ENCODE measurements at places on chromosomes 6 and 20.
A peak's percentile ranks its signal among the peaks of the same experiment; 100 is the strongest.

DNA sequence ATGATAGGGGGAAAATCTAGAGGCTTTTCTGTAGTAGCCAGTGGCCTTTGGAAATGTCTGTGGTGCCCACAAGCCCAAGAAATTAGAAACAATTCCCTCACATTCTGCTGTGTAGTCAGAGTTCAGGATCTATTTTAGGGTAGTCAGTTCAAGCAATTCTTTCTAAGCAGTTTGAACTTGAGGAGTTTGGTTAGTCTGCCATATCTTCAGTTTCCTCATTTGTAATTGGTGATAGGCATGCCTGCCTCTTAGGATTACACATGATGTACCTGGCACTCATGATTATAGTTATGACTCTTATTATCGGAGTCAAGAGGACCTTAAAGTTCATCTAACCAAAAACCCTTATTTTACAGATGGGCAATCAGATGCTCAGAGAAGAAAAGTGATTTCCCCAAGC is 21.2 kb upstream of the MEP1A start:
- DNase-seq: no peak

DNA sequence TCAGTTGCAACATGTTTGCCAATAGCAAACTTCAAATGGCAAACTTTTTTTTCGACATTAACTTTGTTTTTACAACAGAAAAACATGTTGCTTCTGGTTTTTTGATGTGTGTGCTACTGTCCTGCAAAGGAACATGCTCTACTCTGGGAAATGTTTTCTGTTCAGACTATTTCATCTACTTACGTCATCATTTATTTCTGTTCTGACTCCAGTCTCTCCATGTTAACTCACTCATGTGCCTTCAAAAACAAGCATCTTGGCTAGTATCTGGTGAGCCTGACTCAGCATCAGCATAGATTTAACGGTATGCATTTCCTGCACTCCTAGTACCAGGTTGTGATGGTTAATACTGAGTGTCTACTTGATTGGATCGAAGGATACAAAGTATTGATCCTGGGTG is 36.1 kb upstream of the MAP7 start:
- DNase-seq: no peak

DNA sequence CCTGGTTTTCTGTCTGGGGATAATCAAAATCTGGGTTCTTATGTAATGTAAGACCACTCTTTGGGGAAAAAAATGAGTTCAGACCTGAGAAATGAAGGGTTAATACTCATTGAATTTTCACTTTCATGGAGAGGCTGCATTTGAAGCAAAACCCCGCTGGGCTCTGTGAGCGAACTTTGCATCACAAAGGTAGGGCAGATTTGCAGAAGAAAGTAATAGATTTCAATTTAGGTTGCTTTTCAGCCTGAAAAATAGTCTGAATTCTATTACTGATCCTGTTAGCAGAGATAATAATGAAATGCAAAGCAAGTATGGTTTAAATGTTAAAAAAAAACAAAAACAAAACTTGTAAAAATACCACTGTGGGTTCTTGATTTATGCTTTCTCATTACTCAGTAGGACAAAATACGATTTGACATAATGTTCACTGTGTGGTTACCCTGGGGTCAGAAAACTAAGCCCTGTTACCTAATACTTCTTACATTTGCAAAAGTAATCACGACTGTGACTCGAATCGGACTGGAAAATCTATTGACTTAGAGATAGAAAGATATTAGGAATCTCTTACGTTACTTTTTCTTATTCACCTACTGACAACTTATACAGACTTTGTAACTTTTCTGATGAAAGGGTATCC is 72.2 kb downstream of the UST start:
- no peak for DNase-seq

- DNase-seq: no peak
Observed at GRCh38 chr6:13947611-13948178, 22.9 kb downstream of the RNF182 start.

- peak; percentile 64 for DNase-seq
Observed at GRCh38 chr20:25867776-25868649, 171.4 kb upstream of the ZNF337 start.

GRCh38 chr20:258963-259362 is 1.4 kb downstream of the DEFB132 start:
- DNase-seq: no peak

DNA sequence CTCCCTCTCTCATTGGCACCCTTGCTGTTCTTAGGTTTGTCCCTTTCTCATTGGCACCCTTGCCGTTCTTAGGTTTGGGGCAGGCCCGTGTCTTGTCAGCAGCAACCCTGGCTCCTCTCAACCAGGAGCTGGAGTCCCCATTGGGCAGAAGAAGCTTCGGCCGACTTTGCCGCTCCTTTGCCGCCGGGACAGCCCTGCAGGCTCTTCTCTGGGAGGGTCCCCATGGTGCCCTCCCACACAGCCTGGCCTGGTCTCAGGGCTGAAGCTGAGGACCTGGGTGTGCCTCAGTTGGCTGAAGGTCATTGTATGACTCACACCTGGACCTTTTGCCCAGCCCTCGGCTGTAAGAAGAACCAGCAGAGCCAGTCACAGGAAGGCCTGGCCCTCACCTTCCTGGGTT is 59.6 kb downstream of the PPP1R14C start:
- DNase-seq: no peak

- DNase-seq: no peak
Observed at GRCh38 chr6:37077905-37078296, 72.4 kb downstream of the FGD2 start.

GRCh38 chr6:161169696-161170095 is 104.2 kb downstream of the AGPAT4 start:
- DNase-seq: no peak

- DNase-seq: no peak
Observed at GRCh38 chr6:54299542-54300269, 8.5 kb upstream of the TINAG start.

GRCh38 chr20:44033873-44034272 is 119.2 kb downstream of the TOX2 start:
- DNase-seq: no peak

DNA sequence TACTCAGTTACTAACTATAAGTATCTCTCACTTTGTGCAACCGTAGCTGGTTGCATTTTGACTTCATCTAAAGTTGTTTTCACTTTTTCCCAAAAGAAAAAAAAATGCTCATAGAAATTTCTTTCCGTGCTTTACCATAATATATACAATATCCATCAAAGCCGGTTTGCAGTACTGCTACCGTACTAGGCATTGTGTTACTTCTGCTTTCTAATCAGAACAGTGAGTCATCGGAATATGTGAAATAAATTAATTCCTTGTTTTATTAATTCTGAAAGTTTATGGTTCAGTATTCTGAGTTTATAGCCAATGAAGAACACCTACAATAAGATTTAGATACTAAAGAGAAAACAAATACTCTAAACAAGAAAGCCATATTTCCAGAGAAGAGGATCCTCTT is 72.5 kb downstream of the TNFRSF21 start:
- no peak for DNase-seq

DNA sequence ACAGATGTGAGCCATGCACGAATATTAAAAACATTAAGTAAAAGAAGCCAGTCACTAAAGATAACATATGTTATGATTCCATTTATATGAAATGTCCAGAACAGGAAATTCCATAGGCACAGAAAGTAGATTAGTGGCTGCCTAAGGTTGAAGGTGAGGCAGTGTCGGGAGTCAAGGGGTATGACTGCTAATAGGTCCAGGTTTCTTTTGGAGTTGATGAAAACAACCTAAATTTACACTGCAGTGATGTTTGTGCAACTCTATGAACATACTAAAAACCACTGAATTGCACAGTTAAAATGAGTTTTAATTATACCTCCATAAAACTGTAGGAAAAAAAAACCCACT is 14.4 kb downstream of the SRPK1 start:
- no peak for DNase-seq

DNA sequence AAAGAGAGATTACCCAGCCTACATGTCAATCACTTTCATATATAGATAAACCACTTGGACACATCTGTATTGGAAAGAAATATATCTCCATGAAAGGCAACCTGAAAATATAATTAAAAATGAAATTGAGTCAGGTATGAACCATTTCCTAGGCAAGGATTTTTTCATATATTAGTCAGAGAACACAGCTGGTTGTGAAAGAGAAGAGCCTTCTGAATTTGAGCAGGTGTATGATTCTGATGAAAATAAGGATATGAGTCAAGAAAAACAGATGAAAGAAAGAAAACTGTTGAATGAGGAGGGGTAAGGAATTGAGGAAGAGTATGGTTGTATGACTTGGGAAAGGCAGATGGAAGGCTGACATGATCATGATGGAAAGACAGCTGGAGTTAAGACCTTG is 441.1 kb downstream of the HAO1 start:
- no peak for DNase-seq

GRCh38 chr6:116467096-116467495 is 5.9 kb downstream of the CALHM6 start:
- DNase-seq: no peak

GRCh38 chr6:109073344-109074132 is 21.1 kb downstream of the SESN1 start:
- peak; percentile 40 for DNase-seq

- DNase-seq: no peak
Observed at GRCh38 chr6:119205911-119206618, 127.6 kb upstream of the FAM184A start.

DNA sequence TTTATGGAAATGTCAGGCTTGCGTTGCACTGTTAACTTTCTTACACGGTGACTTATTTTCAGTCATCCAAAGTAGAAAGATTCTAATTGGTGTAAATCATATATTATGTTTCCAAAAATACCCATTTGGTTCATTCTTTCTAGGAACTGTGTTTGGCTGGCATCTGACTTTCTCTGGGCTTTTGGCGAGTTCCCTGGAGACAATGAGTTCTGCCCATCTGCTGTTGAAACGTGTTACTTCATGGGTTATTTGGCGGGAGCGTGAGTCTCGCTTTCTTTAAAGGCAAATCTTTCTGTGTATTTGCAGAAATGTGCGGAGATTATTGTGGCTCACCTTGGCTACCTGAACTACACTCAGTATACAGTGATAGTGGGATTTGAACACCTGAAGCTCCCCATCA is 29.5 kb downstream of the TMEM181 start:
- no peak for DNase-seq

DNA sequence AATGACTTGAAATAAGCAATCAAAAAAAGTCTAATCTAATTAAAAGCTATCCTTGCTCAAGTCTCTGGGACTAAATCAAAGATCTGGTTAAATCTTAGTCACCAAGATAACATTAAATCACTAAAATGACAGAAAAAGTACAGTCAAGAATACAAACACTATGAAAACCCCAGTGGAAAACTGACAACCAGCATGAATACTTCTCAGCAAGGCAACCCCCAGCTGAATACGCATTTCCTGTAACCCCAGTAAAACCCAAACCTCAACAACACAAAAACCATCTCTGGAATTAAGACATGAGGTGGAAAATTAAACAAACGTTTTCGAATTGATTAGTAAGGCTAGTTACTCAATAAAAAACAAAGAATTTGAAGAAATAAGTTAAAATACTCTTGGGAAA is 23.7 kb upstream of the ZC3H12D start:
- no peak for DNase-seq

DNA sequence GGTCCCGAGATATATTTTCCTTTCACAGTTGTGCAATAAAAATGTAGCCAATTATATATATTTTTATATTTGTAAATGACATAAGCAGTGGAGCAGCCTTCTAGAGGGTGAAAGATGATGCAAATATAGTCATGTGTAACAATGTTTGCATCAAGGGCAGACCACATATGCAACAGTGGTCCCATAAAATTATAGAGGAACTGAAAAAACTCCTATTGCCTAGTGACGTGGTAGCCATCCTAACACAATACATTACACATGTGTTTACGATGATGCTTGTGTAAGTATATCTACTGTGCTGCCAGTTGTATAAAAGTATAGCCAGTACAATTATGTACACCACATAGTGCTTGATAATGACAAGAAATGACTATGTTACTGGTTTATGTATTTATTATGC is 162.8 kb downstream of the ZFAND3 start:
- DNase-seq: no peak

GRCh38 chr6:170279977-170280688 is 10.7 kb downstream of the DLL1 start:
- no peak for DNase-seq

- no peak for DNase-seq
Observed at GRCh38 chr20:6909608-6910007, 142.1 kb downstream of the BMP2 start.

DNA sequence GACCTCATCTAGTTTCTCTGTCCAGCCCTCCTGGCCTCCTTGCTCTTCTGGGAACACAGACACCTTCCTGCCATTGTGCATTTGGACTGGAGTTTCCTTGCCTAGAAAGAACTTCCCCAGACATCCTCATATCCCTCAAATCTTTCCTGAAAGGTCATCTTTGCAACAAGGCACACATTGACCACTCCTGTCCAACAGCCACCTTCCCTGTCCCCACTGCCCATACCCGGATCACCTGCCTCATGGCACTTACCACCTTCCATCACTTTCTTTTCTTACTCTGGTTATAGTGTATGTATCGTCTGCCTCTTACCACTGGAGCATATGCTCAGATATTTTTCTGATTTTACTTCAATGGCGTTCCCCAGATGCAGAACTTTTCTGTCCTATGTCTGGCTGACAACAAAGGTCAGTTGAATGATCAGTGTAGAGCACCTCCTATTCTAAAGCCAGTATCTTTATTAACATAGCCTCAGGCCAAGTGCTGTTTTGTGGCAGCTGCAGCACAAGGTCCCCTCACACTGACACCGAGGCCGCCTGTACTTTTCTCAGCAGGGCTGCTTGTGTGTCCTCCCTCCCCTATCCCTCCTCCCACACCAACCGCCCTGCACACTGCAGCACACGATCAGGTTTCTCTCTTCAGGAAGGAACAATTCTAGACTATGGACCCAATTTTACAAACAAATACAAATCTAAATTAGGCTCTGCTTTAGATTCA is 4.1 kb downstream of the HLA-C start:
- DNase-seq: no peak

- DNase-seq: no peak
Observed at GRCh38 chr20:20843982-20844381, 131.5 kb upstream of the RALGAPA2 start.

DNA sequence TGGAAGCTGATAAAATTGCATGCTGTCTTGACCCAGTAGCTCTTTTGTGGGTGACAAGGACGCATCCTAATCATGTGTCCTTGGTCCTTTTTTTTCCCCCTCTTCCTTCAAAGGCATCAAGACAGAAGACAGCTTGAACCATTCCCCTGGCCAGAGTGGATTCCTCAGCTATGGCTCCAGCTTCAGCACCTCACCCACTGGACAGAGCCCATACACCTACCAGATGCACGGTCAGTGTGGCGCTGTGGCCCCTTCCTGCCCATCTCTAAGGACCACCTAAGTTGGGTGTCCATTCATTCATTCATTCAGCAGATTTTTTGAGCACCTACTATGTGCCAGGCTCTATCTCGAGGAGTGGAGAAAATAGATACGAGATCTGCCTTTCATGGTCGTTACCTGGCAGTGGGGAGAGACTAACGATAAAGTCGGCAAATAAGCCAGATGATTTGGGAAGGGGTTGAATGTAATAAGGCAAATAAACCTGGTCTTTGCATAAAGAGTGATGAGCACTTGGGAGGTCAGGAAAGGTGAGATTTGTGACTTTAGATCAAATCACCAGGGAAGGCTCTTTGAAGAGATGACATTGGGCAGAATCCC is 121.5 kb downstream of the EYA2 start:
- no peak for DNase-seq

GRCh38 chr6:5302995-5303622 is 41.8 kb downstream of the FARS2 start:
- DNase-seq: peak; percentile 36
